ENCODE measurements at places on chromosomes 2 and 18.

- no peak for DNase-seq
Observed at GRCh38 chr2:88074854-88075292, 7.2 kb downstream of the SMYD1 start.

DNA sequence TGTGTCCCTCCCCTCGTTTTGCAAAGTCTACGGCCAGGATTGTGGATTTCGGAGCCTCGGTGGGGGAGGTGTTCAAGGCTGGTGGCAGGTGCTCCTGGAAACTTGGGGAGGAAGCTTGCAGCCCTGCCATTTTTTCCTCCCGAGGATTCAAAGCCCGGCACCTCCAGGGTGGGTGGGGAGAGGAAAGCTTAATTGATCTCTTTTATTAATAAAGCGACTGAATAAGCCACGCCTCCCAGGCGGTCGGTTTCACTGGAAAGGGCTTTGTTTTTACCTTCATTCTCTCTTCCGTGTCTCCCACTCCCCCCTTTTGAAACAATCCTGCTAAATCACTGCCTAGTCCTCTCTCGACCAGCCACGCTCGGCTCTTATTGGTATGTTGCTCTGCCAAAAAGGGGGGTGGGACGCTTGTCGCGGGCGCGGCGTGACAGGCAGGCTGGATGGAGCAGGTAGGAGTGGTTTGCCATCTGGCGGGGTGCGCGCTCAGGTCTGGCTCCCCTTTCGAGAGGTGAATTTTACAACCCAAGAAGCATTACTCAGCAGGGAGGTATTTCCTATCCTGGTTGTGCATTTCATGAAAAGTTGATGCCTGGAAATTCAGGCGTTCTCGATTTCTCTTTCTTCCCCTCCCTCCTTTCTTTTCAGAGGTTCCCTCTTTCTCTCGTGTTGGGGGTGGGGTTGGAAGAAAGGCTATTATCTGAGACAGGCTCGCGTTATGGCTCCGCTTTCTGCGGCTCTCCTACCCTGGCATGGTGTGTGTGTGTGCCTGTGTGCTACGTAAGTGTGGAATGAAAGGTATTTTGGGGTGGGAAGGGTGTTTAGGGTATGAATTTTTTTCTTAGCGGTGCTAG is 1.4 kb downstream of the NEDD4L start:
- DNase-seq: no peak

- DNase-seq: no peak
Observed at GRCh38 chr2:45003579-45004551, 5.4 kb downstream of the SIX2 start.

DNA sequence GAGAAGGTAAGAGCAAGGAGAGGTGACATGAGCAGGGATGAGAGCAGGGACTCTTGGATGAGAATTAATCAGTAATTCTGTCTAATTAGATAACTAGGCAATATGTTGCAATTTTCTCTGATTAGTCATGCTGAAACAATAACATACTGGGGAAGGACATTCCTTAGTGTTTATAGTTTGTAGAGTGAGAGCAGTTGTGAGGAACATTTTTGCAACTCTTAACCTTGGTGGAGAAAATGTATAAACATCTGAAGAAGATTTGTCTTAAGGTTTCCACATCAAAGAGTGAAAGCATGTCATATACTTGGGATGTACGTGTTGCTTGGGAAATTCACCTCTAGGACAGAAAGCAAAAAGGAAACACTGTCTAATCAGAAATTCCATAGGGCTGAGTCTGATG is 955.4 kb upstream of the FANCL start:
- DNase-seq: no peak

GRCh38 chr18:58196881-58197872 is 153.2 kb downstream of the NEDD4L start:
- DNase-seq: no peak

DNA sequence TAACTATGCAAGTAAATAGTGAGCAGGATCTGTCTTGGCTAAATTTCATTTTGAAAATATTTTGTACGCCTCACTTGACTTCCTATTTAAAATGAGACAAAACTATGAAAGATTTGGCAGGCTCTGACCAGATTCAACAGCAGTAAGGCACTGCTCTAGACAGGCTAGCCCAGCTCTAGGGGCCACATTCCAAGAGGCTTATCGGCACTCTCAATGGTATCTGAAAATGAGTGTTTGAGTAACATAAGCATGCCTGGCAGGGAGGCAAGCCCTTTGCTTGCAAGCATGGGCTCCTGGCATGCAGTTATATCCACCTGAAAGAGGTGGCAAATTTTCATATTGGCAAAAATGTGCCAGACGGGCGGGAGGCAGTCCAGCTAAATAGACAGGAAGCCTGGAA is 10.5 kb downstream of the CAPN13 start:
- no peak for DNase-seq

DNA sequence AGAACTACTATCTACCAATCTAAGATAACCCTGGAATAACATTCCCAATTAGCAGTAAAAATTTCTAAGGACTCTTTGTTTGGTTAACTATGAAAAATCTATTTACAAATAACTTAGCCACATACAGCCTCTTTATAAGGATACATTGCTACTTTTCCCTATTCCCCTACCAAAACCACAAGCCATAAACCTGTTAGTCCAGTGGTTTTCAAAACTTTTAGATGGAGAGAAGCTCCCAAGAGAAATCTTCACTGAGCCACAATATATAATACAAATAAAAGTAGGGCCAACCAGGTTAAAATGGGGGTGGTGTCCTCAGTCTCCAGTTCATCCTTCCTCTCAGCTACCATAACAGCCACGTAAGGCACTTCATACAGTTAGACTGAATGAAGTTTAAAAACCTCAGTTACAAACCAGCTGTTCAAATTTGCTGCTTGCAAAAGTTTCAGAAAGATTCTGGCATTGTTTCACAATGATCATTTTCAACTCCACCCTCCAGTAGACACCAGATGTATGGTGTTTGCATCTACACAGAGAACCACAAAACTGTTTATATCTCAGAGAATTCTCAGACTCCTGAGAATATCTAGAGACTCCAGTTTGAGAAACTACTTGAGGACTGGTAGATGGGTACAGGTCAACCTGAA is 26.0 kb downstream of the SOS1 start:
- no peak for DNase-seq

GRCh38 chr2:204655101-204655500 is 109.8 kb downstream of the PARD3B start:
- no peak for DNase-seq

DNA sequence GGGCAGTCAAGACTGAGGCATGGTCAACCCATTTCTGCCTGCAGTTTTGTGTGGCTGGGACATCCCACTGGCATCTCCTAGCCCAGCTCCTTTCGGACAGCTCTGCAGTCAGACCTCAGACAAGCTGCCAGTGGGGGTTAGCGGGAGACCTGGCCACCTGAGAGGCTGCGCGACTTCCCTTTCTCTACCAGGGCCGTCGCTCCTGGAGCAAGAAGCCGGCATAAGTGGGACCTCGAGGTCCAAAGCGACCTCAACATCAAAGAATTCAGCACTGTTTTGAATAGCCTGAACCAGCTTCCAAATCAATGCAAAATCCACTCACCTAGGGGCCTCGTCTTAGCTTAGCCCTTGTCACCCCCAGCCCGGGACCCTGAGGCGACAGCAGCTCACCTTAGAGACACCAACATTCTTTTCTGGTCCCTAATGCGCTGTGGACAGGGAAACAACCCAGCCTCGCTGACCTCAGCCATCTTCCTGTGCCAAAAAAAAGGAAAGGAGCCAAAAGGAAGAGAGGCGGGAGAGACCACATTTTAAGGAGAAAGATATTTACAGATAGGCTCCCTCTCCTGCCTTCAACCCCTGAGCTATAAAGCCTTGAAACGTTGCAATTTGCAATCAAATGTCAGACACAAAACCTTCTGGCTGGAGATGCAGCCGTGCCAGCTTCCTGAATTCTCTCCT is 81.2 kb downstream of the GFPT1 start:
- DNase-seq: no peak

DNA sequence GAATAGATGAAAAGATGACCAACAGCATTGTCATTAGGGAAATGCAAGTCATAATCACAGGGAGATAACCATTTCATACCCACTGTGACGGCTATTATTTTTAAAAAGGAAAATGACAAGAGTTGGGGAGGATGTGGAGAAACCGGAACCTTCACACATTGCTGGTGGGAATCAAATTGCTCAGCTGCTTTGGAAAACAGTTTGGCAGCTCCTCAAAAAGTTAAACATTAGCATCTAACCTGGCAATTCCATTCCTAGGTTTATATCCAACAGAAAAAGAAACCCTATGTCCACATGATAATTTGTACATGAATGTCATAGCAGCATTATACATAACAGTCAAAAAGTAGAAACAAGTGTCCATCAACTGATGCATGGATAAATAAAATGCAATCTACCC is 58.2 kb downstream of the KCNG3 start:
- DNase-seq: no peak

GRCh38 chr2:101418460-101419095 is 31.3 kb upstream of the CREG2 start:
- DNase-seq: no peak

DNA sequence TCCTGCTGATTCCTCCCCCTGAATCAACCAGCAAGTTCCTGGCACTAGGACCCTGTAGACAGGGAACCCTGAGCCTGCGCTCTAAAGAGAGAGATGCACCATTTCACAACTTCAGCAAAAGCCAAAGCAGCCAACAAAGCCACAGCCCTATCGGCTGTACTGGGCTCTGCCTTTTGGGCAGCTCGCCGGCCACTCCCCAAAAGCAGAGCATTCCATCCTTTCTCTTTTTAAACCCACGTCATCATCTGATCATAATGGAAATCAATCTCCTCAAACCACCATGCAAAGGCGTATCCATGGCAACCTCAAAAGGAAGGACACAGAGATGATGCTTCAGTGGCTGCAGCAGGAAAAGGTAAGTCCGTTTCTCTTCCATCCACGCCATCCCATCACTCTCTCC is 5.3 kb upstream of the DCTN1 start:
- no peak for DNase-seq

- no peak for DNase-seq
Observed at GRCh38 chr2:74856004-74856578, 22.2 kb downstream of the HK2 start.

- peak; percentile 47 for DNase-seq
Observed at GRCh38 chr2:63842149-63843061, 709 bp downstream of the UGP2 start.

- no peak for DNase-seq
Observed at GRCh38 chr2:63741884-63742579, 99.7 kb upstream of the UGP2 start.

GRCh38 chr2:37287966-37288365 is 36.7 kb downstream of the PRKD3 start:
- DNase-seq: no peak

- DNase-seq: no peak
Observed at GRCh38 chr2:30105556-30105955, 41.3 kb upstream of the YPEL5 start.

DNA sequence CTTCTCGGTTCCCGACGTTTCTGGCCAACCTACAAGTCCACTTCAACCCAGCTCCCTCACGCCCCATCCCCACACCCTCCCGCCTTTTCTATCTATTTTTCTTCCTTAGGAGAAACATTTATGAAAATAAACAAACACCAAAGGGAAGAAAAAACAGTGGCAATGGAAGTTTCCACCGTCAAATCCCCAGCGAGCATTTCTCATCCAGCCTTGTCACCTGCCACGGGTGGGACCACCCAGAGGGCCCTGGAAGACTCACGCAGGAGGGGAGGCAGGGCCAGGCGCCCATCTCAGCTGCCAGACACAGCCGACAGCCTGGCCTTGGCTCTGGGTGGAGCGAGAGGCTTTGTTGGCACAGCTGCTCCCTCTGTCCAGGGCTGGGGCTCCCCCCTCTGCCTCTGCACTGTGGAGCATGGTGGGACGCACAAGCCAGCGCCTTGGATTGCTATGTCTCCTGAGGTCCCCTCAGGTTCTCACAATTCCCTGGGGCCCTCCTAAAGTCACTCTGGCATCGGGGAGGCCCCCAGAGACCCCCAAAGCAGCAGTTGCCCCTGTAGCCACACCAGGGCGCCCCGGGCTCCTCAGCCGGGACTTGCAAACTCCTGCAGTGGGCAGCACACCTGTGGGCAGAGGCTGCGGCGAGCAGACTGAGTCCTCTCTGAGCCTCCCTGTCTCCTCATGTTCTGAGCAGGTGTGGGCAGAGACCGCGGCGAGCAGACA is 395.7 kb upstream of the SALL3 start:
- DNase-seq: no peak

GRCh38 chr18:76573325-76574025 is 78.4 kb upstream of the ZNF516 start:
- DNase-seq: no peak

DNA sequence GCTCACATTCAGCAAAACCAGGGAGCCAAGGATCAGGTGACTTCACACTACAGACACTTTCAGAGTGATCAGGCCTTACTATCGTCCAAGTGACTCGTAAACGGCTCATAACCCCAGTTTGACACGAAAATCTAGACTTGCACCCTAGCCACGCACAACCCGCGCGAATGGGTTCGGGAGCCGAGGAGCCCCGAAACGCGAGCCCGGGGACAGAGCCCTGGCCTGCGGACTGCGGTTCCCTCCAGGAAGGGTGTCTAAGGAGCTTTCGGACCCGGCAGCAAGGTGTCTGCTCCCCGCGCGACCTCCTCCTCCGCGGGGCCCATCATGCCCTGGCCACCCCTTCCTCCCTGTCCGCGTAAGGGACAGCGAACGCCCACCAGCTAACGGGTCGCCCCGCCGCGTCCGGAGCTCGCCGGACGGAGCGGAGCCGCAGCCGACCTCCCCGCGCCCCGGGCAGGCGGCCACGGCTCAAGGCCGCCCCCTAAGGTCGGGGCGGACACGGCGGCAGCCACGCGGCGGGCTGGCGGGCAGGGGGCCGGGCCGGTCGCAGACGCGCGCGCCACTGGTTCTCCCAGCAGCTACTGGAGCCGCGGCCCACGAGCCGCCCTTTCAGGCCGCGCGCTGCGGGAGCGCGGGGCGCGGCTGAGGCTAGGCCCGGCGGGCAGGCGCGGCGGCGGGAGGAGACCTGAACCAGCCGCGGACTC is 575 bp downstream of the ATL2 start:
- peak; percentile 48 for DNase-seq

DNA sequence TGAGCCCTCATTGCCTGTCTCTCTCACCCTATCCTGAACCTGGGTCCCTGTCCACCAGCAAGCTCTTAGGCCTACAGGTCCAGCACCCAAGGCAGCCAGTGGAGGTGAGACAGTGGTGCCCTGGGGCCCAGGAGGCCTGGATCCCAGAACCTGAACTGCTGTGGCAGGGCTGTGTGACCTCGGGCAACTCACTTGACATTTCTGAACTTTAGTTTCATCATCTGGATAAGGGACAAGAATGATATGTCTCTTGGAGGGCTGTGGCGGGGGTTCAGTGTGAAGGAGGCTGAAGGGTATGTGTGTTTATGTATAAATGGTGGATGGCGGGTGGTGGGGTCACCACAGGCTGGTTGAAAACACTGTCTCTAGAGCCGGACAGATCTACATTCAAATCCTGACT is 10.9 kb downstream of the CIB4 start:
- no peak for DNase-seq

GRCh38 chr2:99421469-99421868 is 68.3 kb downstream of the REV1 start:
- no peak for DNase-seq

DNA sequence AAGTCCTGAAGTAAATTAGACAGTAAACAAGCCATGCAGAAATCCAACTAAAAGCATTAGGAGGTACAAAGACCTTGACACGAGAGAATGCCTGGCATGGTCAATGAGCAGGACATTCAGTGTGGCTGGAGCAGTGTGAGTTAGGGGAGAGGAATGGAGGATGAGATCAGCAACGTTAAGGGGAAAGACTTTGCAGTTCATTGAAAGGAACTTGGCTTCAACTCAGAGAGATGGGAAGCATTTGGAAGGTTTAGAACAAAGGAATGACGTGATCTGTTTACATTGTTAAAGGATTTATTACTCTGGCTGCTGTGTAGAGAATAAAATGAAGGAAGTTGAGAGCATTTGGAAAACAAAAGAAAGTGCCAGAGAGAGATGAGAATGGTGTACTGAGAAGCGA is 621.3 kb downstream of the XIRP2 start:
- no peak for DNase-seq

Data from KG1 (cell line).